ENCODE measurements at places on chromosomes 16 and 17. TPM values are rescaled to one million over a fixed set of nuclear protein-coding genes. Genes with fewer than 3 reads are reported as not detected.

DNA sequence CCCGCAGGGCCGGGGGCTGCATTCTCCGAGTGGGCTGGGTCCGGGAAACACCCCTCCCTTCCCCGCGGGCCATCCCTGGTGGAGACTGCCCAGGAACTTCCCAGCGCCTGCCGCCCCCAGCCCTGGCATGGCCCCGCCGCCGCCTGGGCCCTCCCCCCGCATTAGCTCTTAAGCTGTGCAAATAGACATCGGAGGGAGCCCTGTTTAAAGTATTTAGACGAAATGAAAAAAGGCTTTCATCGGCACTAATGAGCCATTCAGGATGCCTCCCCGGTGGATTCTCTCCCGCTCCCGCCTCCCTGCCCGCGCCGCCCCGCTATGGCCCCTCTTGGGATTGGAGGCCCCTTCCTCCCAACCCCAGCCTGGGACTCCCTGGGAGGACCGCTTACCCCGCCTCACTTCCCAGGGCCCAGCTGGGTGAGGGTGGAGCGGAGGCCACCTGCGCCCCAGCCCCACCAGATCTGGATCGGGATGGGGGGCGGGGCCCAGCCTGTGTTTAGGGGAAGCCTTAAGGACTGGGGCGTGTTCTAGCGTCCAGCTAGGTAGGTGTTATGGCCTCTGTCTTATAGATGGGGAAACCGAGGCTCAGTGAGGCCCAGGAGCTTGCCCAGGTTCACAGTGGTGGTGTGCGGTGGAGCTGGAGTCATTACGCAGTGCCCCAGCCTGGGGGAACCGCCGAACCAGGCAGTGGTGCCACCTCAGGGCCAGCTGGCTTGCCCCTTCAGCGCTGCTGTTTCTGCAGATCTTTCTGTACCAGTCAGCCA, 19.7 kb downstream of the SEZ6 start:
- DNase-seq, result no peak

DNA sequence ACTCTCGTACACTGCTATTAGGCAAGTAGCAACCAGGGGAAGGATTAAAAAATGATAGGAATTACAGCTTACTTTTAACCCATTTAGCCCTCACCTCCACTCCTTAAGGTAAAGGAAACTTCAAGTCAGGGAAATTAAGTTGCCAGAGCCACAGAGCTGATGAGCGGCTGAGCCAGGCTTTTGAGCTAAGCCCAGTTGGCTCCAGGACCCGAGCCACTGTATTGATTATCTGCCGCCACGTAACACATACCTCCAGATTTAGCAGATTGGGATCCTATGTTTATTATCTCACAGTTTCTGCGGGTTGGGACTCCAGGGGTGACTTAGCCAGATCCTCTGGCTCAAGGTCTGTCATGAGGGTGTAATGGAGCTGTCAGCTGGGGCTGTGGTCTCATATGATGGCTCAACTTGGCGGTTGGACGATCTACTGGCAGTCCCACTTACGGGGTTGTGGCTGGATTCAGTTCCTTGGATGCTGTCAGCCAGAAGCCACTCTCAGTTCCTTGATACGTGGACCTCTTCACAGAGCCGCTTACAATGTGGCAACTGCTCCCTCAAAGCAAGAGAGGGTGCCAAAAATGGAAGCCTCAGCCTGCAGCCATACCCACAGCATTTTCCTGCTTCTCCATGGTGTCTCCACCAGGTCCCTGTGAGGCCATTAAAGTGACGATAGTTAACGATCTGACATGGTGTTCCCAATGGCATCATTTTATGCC, 57.3 kb downstream of the TMEM186 start:
- DNase-seq, result no peak

DNA sequence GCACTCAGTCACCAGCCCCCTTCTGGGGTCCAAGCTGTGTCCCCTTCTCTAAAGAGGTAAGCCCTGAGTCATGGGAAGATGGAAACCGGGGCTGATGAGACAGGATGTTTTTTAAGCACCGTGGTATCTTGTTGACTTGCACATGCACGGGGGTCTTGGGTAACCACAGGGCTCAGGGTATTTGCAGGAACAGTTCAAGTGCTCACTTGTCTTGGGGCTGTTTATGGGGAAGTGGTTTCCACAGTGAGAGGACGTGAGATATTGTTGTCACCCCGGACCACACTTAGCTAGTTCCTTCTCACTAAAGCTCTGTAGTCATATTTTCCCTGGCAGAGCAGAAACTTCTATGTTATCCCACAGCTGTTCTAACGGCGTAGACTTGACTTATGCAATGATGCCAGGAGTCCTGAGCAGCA, 7.7 kb downstream of the CCL3L1 start:
- no peak for DNase-seq

The GRAP gene
- 1.6 TPM for total RNA-seq

The CES4A gene
- total RNA-seq, result 8.5 TPM

DNA sequence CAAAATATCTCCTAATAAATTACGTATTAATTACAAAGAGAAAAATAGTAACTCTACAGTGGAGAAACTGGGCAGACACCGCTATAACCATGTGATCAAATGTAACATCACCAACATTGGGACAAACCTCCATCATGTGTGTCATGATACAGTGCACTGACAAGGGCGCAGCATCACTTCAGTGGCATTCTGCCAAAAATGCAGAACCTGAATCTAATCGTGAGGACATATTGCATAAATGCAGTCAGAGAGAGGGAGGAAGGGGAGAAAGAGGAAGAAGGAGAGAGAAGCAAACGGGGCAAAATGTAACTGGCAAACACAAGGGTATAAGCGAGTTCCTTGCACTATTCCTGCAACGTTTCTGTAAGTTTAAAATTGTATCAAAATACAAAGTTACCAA, 74.2 kb upstream of the MARCHF10 start:
- no peak for DNase-seq

The ZPBP2 gene
- not detected for total RNA-seq

GRCh38 chr17:48012151-48012520, 25.5 kb downstream of the COPZ2 start:
- peak; percentile 49 for DNase-seq

The SLC13A2 gene
- not detected for total RNA-seq

GRCh38 chr16:49833796-49834530, 21.9 kb downstream of the ZNF423 start:
- no peak for DNase-seq

The TLCD2 gene
- total RNA-seq, result 3.7 TPM

The FOXL1 gene
- total RNA-seq, result 1.4 TPM

GRCh38 chr17:34382621-34383124, 19.6 kb upstream of the CCL1 start:
- peak; percentile 25 for DNase-seq

GRCh38 chr17:48613862-48614694, 1.0 kb downstream of the HOXB8 start:
- DNase-seq, result no peak

GRCh38 chr16:1458336-1458976, 14.1 kb upstream of the CCDC154 start:
- no peak for DNase-seq

The MFAP4 gene
- total RNA-seq, result 44.8 TPM

The HSD17B2 gene
- not detected for total RNA-seq

DNA sequence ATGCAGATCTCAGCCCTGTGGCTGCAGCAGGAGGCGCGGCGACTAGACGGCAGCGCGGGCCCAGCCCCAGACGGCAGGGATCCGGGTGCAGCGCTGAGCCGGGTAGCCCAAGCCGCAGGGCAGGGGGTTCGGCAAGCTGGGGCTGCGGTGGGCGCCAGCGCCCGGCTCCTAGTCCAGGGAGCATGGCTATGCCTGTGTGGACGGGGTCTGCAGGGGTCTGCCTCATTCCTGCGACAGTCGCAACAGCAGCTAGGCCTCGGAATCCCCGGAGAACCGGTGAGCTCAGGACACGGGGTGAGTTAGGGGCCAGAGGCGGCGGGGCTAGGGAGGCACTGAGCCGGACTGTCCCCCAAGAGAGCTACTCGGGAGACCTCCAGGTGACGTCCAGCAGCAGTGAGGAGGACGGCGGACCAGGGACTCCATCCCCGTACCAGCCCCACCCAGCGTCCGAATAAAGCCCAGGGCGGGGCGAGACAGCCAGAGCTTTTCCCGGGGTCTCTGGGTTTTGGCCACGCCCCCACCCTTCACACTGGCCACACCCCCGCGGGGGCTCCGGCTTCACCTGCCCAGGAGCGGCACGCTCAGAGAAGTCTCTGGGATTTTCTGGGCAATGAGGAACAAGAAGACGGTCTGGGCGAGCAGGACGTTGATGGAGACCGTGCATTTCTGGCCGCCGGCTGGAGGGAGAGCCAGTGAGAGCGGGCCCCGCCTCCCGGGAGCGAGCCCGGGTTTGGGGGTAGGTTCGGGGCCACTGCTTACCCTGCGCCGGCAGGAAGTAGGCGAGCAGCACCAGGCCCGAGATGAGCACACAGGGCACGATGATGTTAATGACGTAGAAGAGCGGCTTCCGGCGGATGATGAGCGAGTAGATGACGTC, 1.1 kb downstream of the C17orf107 start:
- no peak for DNase-seq

DNA sequence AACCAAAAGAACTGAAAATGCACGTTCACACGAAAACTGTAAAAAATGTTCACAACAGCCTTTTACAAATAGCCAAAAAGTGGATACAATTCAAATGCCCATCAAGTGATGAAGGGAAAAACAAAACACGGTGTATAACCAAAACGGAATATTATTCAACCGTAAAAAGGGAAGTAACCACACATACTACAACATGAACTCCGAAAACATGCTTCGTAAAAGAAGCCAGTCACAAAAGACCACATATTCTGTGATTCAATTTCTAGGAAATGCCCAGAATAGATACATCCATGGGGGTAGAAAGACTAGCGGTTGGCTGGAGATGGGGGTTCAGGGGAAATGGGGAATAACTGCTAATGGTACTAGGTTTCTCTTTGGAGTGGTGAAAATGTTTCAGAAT, 81.5 kb upstream of the TRAP1 start:
- no peak for DNase-seq

GRCh38 chr17:42459801-42460281, 1.2 kb downstream of the ATP6V0A1 start:
- no peak for DNase-seq

DNA sequence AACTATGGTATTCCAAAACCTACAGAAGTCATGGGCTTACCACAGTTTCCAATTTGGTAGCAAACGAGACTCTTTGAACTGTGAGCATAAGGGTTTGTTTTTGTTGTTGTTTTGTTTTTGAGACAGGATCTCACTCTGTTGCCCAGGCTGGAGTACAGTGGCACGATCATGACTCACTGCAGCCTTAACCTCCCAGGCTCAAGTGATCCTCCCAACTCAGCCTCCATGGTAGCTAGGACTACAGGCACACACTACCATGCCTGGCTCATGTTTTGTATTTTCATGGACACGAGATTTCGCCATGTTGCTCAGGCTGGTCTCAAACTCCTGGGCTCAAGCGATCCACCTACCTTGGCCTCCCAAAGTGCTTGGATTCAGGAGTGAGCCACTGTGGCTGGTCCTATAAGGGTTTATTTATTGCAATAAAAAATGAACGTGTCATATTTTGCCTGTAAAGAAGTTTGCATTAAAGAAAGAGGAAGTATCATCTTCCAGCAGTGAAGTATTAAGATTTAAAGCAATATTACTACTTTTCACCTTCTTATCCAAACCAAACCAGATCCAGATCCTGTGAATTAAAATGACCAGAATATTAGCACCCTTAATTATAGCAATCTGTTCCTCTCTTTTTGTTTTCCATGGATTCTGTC, 37.2 kb downstream of the KCNJ2 start:
- DNase-seq, result no peak

- DNase-seq, result no peak
Measured at GRCh38 chr17:5209396-5209795, 17.7 kb upstream of the ZNF594 start.

DNA sequence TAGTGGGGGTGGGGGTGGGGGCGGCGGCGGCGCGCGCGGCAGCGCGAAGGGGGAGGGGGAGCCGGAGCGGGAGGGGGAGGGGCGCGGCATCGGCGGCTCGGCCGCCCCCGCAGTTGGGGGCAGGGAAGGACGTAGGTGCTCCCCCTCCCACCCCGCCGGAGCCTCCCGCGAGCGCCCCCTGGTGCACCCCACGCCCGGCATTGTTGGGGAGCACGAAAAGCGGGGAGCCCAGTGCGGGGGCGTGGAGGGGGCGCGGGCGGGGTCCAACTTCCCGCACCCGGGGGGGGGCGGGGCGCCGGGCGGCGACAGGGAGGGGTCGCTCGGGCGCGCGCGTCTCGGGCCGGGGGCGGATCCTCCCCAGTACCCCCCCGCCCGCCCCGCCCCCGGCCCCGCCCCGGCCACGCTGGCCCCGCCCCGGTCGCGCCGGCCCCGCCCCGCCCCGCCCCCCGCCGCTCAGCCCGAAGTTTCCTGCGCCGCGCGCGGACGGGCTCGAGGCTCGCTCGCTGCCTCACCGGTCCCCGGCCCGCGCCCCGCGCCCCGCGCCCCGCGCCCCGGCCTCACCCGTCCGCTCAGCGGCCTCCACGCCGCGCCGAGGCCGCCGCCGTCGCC, at the start of gene CACNA1H:
TSS of gene CACNA1H (plus strand) at position 456 of the 609 bp plus-strand sequence. CDS start 632 bp downstream, outside the sequence.
- DNase-seq, result peak; percentile 54

DNA sequence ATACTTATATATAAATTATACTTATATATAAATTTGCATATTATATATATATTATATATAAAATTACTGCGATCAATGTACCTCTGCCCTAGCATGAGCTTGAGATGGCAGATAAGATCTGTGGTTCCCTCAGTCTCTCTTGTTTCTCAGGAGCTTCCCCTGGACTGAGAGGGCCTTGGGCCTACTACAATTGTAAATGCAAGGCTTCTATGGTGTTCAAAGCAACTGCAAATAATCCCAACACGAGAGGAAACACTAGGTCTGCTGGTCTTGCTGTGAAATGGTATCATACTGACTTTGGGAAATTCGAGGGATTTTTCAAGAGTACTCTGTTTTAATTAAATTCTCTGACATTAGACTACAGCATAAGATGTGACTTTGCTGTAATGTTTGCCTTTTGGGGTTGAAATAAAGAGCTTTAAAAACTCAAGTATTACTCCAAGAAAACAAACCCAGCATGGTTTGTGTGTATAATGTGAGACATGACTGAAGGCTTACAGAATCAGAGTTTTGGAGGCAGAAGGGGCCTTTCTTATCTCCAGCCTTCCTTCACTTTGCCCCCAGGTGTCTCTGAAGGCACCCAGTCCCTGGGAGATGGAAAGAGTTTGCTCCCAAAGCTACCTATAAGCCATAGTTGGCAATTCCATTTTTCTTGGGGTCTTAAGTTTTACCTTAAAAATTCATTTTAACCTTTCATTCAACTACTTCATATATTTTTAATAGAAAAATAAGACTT, 24.2 kb downstream of the ACSM1 start:
- no peak for DNase-seq

DNA sequence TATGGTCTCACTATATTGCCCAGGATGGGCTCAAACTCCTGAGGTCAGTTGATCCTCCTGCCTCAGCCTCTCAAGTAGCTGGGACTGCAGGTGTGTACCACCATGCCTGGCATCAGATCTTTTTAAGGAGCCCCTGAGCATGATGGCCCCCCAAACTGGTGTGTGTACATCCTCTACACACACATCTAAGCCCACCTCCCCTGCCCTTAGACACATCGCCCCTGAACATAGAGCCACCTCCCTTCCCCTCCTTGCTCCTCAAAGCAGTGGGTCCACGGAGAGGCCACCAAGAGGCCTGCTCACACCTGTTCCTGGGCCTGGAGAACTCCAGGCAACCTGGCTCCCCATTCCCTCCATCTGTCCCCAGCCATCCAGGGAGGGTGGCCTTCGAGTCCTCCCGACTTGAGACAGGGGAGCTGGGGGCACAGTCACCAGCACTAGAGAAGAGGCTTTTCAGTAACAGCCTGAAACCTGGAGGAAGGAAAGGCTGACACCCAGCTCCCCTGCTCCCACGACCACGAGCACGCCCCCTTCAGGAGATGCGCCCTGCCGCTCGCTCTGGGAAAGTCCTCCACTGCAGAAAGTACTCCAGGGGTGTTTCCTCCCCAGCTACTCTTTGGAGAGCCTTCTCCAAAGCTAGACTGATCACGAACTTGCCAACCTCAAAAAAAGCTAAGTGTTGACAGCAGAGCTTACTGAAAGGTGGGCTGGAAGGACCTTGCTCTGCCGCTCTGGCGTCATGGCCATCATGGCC, 12.6 kb upstream of the PRR29 start:
- DNase-seq, result no peak

All from left cardiac atrium (tissue), 4 donors.